ENCODE measurements at places on chromosomes 3 and 15.
A peak's percentile ranks its signal among the peaks of the same experiment; 100 is the strongest.

- DNase-seq, result no peak
Measured at GRCh38 chr15:23913635-23914034, 226.5 kb upstream of the NDN start.

- peak; percentile 7 for DNase-seq
Measured at GRCh38 chr3:127598841-127599570, 795 bp downstream of the MCM2 start.

GRCh38 chr3:82137050-82137449 lies 375.6 kb upstream of the GBE1 start:
- no peak for DNase-seq

DNA sequence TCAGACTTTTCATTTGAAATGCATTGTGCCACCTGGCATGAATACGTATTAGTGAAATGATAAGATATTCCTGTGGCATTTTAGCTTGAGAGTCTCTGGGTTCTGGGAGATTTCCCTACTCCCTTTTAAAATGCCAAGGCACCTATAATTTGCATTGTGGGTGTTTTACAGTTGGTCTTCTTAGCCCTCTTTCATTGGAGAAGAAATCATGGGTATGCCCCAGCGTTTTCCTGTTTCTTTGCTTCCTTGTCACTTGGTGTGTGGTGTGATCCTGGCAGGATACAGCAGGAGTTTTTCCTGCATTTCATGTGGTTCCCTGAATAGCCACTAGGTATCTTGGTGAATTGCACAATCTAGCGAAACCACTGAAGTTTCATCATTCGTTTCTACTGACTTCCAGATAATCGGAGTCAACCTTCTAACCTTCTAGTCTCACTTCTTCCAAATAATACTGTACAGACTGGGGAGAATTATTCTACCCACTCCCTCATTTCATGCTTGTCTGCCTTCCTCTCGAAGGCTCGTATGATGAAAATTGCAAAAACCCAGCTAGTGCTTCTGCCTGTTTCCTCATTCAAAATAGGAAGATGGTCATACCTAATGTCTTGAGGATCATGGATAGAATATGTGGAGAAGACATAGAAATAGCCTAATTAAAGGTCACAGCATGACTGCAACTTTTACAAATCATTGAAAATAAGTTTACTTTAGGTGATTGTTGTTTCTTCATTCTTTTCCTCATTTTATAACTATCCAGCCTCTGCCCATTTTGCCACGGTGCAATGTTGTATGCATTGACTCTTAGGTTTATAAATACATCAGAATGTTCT lies 2.6 kb downstream of the BHLHE40 start:
- DNase-seq, result no peak
